Stimulated activated CD8-positive, alpha-beta memory T cell treated with anti-CD3 and anti-CD28 coated beads, Interleukin-15, amount 100 ng/mL, for 24 hours (primary cell): ENCODE measurements at places on chromosomes 16 and 17.

GRCh38 chr17:59073972-59074371, 32.7 kb downstream of the TRIM37 start:
- no peak for DNase-seq

DNA sequence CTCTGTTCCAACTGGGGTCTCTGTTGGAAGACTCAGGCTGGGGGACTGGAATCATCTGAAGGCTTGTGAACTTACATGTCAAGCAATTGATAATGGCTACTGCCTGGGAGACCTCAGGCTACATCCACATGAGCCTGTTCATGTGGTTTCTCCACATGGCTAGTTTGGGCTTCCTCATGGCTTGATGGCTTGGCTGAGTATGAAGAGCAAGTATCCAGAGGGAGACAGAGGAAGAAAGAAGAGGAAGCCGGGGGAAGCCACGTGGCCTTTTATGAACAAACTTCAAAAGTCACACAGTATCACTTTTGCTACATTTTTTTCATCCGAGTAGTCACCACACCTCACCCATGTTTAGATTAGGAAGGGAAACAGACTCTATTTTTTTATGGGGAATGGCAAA, 158.9 kb downstream of the TRIM37 start:
- DNase-seq: no peak

DNA sequence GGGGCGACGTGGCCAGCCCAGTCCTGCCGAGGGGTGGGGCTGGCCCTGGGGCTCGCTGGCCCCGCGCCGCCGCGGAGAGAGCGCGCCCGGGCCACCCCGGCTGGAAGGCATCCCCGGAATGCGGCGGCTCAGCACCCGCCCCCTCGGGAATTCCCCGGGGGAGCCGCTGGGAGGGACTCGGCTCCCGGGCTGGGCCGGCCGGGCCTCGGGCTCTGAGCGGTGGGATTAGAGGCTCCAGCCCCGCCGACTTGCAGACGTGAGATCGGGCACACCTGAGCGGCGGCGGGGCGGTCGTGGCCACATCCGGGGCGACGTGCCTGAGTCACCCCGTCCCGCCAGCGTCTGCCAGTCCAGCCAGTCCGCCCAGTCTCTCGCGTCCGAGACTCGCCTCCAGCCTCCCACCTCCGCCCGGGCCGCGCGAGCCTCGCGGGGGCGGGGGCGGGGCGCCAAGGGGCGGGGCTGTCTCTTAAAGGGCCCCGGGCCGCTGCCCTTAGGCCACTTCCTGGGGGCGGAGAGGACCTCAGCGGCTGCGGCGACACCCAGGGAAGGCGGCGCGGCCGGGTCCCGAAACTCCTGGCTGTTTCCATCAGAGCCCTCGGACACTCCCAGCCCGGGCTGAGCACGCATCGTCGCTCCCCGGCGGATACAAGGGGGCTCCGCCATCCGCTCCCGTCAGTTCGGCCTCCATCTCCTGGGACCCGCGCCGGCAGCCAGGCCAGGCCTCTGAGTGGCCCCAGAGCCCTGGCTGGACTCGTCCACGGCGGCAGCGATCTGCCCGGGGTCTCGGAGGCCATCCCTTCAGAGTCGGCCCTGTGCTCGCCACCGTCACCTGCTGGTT, at the start of gene KCTD11:
TSS of gene KCTD11 (plus strand) at position 498 of the 838 bp plus-strand sequence.
- peak; percentile 43 for DNase-seq

- DNase-seq: no peak
Measured at GRCh38 chr16:13453325-13453724, 466.6 kb upstream of the ERCC4 start.

GRCh38 chr17:751269-752001, 629 bp downstream of the GEMIN4 start:
- no peak for DNase-seq

DNA sequence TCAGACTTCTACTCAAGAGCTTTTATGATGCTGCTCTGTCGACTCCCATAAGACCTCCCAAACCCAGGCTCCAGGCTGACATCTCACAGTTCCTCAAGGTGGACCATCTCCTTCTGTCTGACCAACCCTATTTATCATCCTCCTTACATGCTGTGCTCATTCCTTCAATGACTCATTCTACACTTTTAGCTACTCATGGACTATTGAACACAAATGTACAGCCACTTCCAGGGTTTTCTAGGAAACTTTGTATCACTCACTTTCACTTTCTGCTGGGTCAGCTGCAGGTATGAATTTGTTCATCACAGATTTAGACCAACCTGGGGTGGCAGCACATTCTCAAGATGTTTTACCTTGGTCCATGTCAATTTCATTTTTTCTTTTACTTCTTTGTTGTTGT, 162.4 kb upstream of the FAM20A start:
- DNase-seq: no peak

GRCh38 chr17:61856035-61856434, 7.3 kb downstream of the BRIP1 start:
- no peak for DNase-seq

GRCh38 chr16:66409156-66409555, 17.9 kb upstream of the BEAN1 start:
- DNase-seq: no peak

GRCh38 chr16:10098991-10099390, 83.2 kb downstream of the GRIN2A start:
- DNase-seq: no peak

GRCh38 chr16:30741461-30741914, 6.7 kb upstream of the PHKG2 start:
- DNase-seq: no peak

- DNase-seq: no peak
Measured at GRCh38 chr17:49645654-49646053, 32.2 kb downstream of the SPOP start.

DNA sequence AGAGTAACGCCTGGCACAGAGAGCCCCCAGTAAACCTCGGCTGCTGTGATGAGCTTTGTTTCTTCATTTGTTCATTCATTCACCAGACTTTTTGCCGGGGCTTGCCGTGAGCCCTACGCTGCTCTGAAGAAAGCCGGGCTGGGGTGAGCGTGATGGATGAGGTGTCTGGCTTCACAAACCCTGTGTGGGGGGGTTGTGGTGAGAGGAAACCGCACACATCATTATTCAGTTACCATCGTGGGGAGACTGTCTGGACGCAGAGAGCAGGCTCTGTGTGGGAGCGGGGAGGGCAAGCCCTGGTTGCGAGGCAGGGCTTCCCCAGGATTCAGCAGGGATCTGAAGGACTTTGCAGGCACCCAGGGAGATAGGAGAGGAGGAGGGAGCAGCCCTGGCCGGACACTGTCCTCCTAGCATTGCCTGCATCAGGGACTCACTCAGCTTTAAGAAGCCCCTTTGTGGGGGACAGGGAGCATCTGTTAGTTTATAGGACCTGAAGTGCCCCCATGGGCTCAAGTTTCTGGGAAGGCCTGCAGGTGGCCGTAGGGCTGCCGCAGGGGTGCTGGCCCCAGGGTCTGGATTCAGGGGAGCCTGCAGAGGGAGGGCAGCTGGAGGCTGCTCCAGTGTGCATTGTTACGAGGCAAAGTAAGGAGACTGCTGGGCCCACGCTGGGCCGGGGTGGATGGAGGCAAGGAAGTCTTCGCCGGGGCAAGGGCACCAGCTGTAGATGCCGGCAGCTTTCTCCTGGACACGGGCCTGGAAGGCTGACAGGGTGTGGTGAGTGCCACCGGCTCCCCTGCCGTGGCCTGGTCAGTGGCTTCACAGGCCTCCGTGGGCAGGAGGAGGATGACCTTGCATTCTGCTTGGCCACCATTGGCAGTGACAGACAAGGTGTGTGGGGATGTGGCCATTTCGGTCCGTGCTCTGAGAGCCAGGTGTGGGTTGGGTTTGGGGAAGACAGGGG, 334.5 kb downstream of the SEC14L1 start:
- DNase-seq: no peak

DNA sequence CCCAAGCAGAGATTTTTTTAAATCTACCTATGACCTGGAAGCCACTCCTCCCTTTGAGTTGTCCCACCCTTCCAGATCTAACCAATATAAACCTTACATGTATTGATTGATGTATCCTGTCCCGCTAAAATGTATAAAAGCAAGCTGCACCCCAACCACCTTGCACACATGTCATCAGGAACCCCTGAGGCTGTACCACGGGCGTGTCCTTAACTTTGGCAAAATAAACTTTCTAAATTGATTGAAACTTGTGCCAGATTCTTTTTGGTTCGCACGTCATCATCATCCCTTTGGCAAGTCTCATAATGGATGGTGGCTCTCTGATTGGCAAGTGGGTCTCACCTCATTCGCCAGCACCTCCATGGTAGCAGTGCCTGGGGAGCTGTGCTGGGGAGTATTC, 60.2 kb downstream of the CNGB1 start:
- DNase-seq: no peak

DNA sequence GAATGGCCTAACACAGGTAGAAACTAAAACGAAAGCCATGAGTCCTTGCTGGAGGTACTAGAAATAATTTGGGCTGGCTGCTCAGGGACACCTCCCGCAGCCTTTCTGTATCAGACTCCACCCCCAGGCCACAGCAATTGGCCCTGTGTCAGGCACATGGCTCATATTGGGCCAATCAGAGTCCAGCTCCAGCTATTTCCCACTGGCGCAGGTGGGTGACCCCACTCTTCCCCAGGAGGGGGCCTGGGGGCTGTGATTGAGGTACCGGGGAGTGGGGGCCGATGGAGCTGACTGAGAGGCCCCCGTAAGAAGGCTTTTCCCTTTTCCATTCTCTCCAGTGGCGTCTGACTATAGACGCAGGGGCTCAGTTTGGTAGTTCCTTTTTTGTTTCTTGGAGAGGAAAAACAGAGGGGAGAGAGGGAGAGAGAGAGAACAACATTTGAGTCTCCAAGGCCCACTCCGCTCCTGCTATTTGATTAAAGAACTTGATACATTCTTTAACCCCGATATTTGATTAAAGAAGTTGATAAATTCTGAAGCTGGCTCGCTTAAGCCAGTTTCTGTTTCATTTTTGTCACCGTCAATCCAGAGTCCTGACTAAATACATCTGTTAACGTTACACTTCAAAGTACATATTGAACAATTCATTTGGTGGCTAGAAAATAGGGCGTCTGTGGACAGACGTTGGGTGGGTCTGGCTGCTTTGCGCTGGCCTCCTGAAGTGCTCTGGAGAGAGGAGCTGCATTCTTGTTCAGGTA, 26.3 kb downstream of the FOXL1 start:
- no peak for DNase-seq

GRCh38 chr17:29090750-29091605, 48.0 kb downstream of the PIPOX start:
- no peak for DNase-seq

DNA sequence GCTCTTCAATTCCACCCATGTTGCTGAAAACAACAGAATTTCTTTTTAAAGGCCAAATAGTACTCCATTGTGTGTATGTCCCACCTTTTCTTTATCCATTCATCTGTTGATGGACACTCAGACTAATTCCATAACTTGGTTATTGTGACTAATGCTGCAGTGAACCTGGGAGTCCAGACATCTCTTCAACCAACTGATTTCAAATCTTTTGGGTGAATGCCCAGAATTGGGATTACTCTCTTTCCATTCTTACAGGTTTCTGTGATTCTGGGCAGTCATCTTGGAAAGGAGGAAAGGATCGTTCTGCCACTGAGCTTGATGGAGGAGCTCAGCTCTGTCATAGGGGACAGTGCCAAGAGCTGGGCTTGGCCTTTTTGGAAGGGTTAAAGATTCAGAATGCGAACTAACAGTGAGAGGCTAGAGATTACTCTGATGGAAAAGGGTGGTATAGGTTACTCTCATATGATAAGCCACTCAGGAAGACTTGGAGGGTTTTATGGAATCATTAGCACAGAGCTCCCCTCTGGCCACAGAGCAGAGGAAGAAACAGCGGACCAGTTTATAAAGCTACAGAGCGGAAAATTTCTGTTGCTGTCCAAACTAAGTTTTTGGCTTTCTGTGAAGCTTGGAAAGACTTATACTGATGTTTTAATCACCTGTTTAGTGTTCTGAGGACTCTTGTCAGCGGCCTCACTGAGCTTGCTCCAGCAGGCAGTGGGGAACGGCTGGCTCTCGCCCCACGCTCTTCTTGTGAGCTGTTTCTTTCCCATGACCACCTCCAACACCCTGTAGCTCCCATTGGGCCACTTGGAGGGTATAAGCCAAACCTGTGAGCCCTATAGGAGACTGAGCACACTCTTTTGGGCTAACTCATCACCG, 48.3 kb downstream of the HIC1 start:
- no peak for DNase-seq

DNA sequence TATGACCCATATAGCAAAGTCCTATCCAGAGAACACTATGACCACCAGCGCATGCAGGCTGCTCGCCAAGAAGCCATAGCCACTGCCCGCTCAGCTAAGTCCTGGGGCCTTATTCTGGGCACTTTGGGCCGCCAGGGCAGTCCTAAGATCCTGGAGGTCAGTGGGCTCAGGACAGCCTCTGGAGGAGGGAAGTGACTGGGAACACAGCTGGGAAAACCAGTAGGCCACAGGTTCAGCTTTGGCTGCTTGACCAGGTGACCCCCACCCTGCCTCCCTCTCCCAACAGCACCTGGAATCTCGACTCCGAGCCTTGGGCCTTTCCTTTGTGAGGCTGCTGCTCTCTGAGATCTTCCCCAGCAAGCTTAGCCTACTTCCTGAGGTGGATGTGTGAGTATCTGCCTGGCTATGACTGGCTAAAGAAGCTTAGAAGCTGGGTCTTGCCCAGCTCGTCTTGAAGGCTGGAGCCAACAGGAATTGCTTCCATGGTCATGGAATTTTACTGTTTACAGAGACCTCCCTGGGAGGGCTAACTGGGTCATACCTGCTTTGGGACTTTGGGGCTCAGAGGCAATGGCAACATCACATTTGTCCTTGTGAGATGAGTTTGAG, 1.5 kb upstream of the OVCA2 start:
- no peak for DNase-seq

GRCh38 chr17:61627125-61627524, 36.1 kb upstream of the NACA2 start:
- DNase-seq: no peak
